IMR-90 (cell line): ENCODE measurements at places on chromosomes 3 and 15.
A peak's percentile ranks its signal among the peaks of the same experiment; 100 is the strongest.

GRCh38 chr15:66004618-66005262 lies 135.4 kb downstream of the RAB11A start:
- DNase-seq, result peak; percentile 31

- DNase-seq, result no peak
Measured at GRCh38 chr15:95804484-95804883, 526.0 kb upstream of the NR2F2 start.

GRCh38 chr15:89208256-89208655 lies 13.1 kb downstream of the RLBP1 start:
- no peak for DNase-seq

GRCh38 chr3:100412912-100413590 lies 11.7 kb downstream of the LNP1 start:
- DNase-seq, result no peak

DNA sequence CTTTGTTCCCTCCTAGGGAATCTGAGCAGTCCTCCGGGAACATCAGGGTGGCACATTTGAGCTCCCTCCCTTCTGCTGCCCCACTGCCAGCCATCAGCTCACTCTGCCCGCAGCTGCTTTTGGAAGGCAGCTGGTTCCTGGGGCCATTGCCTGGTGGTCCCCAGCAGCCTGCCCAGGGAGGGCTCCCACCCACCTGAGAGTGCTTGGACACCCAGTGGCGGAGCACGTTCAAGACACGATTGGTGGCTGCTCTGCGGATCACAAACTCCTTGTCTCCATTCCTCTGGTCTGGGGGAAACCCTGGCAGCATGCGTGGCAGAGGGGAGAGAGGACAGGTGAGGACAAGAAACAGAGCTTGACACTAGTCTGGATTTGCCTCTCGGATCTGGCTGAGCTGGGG lies 53.7 kb upstream of the CTSH start:
- DNase-seq, result no peak

- DNase-seq, result no peak
Measured at GRCh38 chr3:111237946-111238345, 166.3 kb downstream of the NECTIN3 start.

- DNase-seq, result no peak
Measured at GRCh38 chr3:163543662-163544061, 1534.6 kb downstream of the SI start.

GRCh38 chr3:141227752-141228151 lies 3.9 kb upstream of the PXYLP1 start:
- DNase-seq, result peak; percentile 80

DNA sequence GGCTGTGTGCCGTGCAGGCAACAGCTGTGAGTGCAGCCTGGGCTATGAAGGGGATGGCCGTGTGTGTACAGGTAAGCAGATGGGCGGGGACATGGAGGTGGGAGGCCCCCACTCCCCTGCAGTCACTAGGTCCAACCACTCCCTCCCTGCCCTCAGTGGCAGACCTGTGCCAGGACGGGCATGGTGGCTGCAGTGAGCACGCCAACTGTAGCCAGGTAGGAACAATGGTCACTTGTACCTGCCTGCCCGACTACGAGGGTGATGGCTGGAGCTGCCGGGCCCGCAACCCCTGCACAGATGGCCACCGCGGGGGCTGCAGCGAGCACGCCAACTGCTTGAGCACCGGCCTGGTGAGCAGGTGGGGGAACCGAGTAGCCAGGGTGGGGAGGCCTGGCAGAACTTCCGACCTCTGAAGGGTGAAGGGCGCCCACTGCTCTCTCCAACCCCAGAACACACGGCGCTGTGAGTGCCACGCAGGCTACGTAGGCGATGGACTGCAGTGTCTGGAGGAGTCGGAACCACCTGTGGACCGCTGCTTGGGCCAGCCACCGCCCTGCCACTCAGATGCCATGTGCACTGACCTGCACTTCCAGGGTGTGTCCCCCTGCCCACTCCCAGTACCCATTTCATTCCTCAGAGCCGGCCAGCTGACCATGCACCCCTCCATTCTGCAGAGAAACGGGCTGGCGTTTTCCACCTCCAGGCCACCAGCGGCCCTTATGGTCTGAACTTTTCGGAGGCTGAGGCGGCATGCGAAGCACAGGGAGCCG lies 11.6 kb downstream of the NT5DC2 start:
- no peak for DNase-seq

DNA sequence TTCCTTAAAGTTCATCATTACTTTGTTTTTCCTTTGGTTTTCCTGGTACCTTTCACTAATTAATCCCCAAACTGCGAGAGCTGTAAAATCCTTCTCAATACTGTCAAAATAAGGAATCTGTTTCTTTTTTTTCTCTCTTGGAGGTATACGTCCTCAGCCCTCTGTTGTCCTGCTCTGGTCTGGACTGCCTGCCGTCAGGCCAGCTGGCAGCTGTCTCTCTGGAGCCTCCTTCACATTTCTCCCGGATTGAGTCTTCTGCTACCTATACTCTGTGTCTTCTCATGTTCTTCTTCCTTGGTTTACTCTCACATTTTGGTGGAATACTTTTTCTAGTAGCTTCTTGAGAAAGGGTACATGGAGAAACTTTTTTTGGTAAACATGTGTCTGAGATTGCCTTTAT lies 13.8 kb downstream of the TATDN2 start:
- no peak for DNase-seq
